ENCODE measurements at places on chromosomes 5 and 9.

DNA sequence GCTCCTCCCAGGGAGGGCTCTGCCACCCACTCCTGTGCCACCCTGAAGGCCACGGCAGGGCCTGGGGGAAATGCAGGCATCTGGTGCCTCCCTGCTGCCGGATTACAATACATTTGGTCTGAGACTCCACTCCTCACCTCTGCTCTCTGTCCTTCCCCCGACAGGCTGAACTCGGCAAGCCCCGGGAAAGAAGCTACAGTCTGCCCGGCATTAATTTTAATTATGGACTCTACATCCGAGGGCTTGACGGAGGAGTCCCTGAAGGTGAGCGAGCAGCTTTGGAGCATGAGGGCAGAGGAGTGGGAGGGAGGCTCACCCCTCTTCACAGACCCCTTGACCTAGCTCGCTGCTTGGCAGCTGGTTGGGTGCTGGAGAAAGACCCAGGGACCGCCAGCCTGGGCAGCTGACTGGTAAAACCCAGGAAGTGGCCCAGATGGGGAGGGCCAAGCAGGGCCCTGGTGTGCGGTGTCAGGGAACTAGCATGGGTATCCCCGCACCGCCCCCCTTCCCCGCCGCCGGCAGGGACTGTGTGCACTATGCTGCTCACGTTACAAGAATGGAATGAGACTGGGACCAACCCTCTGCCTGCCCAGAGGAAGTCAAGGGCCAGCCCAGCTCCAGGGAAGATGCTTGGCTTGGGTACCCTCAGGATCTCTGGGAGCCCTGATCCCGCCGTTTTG is 83.7 kb upstream of the BARHL1 start:
- no peak for DNase-seq

- peak; percentile 41 for DNase-seq
Measured at GRCh38 chr5:140114341-140115185, 654 bp downstream of the PURA start.

DNA sequence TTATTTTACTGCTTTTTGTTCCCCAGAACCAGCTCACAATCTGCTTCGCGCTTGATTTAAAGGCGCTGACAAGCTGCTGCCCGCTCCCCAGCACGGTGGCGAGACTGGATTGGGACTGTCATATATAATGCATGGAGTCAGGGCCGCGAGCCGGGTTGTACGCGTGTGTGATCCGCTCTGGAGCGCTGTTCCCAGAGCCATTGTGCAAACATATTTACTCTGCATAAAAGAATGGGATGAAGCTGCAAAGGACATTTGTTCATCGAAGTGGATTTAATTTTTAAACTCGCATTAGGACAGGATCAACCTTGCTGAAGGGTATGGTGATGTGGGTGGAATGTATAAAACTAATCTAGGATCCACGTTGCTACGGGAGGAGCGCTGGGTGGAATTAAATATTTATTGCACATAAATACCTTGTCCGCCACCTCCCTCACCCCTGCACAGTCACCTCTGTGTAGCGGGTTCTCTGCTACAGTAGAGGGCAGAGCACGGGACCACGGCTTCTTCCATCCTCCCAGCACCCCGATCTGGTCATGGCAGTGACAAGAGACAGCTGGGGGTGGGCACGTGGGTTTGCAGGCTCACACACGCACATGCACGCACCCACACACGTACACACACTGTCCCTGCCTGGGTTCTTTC is 18.1 kb upstream of the FCN1 start:
- DNase-seq = no peak

DNA sequence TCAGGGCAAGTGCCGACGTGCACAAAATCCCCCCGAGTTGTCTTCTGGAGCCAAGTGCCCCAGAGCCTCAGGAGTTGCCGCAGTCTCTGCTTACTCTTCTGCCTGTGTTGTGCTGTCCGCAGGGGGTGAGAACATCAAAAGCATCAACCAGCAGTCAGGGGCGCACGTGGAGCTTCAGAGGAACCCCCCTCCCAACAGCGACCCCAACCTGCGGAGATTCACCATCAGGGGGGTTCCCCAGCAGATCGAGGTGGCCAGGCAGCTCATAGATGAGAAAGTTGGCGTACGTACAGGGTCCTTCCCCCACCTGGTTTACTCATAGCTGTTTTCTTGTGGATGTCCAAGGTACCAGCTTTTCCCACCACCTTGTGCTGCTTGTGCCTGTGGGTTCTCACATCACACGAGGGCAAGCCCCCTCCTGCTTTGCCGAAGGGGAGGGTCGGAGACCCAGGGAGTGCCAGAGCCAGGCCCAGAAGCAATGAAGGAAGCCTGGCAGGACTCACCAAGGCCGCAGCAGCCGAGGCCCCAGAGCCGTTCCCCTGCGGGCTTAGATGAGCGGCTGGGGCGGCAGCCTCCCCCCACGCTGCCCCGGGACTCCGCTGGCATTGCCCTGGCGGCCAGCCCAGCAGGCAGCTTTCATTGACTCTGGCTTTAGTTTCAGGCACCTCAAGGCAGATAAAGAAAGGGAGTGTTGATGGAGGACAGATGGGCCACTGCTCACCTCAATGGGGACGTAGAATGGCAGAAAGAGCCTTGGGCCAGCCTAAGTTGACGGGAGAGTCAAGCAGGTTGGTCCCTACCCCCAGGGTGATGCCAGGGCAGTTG is 33.7 kb upstream of the PRDM12 start:
- DNase-seq = no peak

DNA sequence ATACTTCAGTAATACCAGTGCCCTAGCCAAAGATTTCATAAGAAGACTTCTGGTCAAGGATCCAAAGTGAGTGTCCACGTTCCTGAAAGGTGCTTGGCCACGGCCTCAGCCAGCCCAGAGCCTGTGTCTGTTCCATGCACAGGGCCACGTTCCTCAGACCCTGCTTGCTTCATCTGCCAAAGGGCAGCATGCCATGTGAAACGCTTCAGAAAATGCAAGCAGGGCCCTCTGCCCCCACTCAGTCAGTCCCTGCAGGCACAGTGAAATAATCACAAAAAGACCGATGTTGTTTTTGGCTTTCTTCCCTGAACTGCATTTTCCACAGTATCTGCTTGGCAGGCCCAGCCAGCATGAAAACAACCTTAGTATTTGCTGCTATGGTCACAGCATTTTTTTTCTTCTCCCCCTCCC is 85.5 kb upstream of the CTSL start:
- no peak for DNase-seq

GRCh38 chr5:80054682-80055081 is 19.5 kb downstream of the THBS4 start:
- DNase-seq = no peak

DNA sequence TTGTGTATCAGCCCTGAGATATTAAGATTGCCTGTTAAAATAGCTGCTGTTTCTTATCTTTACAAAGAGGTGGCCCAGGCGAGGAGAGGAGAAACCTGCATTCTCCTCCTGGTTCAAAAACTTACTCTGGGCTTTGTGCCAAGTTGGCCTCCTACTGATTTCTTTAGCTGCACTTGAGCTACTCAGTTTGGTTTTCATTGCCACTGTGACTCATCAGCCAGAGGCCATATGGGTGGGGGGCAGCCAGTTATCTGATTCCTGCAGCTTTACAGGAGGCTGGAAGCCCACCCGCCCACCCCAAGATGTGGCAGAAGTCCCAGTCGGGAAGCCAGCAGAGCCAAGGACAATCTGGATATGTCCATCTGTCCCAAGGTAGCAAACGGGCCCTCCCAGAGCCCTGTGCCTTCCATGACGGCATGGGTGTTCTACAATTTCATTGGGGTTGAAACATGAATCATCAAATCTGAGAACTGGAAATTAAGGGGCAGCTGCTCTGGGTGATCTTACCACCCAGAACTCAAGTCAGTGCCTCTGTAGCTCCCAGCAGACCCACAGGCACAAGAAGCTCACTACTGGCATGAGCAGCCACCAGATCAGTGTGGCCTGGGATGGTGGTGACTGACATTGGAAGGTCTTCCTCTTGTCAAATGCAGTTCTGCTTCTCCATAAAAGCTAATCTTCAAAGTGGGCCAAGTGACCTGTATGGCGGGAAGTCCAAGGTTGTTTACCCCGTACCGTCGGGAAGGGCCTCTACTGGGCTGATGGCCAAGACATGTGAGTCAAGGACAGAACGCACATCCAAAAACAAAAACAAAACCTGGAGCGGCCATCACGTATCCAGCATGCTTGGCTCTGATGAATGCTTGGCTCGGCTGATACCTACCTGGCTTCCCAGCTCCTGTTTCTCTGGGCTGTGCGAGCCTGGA is 15.6 kb downstream of the FCN2 start:
- no peak for DNase-seq

DNA sequence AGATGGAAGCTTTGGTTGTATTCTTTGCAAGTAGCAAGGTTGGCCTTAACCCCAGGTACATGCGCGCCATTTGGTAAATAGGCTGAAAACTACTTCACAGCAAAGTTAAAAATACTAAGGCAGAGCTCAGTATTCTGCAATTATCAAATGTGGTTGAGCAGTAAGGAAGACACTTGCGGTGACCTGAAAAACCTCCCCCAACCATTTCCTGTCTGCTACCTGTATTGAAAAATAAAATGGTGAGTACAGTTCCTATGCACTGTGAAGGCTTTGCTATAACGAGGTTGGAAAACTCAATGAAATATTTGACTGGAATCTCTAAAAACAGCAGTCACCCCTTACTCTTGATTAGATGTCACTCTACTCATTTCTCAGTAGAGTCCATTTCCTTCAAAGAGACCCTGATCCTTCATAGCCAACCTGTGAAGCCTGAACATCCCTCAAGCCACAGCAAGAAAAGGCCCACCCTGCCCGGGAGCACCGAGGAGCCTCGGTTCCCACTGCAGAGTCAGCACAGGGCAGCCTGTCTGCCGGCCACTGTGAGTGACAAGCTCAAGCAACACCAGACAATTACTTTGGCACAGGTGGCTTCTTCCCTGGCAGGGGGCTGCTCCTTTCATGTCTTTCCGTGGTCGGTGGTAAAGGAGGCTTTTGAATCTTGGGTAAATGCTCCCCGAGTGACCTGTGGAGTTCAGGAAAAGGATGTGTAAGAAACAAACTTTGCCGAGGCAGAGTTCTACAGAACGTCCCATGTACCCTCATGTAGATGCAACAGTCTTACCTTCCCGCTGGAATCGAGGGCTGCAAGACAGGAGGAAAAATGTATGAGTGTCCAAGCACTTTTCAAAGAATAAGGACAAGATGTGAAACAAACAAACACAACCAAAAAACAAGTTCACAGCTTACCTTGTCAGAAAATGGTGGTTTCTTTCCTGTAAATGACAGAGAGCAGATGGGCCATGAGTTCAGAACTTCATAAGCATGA is 29.6 kb downstream of the C5orf58 start:
- peak; percentile 75 for DNase-seq

GRCh38 chr9:76891874-76892273 is 14.0 kb downstream of the PRUNE2 start:
- no peak for DNase-seq

DNA sequence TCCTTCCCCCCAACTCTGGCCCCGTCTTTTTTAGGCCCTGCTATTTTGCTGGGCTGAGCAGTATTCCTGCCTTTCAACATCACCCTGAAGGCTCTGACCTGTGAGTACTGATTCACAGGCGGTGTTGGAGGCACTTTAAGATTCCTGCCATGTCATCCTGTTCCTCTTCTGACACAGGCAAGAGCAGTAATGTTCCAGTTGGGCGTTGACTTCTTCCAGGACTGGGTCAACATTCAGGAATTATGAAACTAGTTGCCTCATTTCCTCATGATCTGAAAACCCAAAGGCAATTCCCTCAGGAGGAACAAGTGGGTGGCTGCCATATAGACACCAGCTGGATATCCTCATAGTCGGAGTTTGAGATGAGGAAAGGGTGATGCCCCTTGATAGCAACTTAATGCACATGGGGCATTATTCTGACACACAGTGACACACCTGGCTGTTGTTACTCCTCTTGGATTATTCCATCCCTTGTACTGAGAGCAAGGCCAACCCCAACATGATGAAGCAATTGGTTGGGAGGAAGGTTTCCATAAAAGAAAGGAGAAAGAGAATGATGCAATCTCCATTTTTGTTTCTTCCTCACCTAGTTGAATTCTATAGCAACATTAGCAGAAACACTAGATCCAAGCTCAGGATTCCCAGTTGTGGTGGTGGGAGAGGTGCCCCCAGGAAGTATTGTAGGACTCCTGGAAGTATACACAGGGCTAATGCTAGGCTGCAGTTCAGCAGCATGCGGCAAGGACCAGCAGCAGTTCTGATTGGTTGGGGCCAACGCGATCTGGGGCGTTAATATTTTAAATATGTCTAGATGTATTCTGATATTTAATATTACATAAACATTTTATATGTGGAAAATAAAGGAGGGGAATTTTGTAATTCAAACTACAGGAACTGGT is 19.6 kb upstream of the GLRX start:
- DNase-seq = no peak

- no peak for DNase-seq
Measured at GRCh38 chr5:176809544-176810080, 747 bp upstream of the UNC5A start.

DNA sequence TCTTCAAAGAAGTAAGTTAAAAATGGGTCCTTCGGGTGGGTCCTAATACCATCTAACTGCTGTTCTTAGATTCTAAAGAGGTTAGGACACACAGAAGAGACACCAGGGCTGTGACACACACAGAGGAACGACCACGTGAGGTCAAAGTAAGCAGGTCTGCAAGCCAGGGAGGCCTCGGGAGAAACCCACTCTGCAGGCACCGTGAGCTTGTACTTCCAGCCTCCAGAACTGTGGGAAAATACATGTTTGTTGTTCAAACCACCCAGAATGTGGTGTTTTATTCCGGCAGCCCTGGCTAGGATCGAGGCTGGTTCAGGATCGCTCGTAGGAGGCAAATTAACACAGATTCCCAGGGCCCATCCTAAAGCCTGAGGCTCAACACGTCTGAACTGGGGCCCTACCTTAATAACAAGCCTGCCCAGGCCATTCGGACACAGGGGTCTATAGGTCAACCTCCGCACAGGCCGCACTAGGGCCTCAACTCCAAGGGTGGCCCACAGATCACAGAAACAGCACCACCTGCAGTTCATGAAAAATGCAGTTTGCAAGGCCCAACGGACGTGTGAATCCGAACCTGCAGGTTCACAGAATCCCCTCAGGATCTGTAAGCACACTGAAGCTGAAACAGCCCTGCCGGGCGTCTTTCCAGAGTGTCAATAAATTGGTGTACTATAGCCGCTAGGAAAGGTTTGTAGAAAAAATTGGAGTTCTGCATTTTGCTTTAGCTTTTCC is 7.1 kb downstream of the MED10 start:
- DNase-seq = no peak

GRCh38 chr9:131836607-131837315 is 96.9 kb upstream of the RAPGEF1 start:
- no peak for DNase-seq

DNA sequence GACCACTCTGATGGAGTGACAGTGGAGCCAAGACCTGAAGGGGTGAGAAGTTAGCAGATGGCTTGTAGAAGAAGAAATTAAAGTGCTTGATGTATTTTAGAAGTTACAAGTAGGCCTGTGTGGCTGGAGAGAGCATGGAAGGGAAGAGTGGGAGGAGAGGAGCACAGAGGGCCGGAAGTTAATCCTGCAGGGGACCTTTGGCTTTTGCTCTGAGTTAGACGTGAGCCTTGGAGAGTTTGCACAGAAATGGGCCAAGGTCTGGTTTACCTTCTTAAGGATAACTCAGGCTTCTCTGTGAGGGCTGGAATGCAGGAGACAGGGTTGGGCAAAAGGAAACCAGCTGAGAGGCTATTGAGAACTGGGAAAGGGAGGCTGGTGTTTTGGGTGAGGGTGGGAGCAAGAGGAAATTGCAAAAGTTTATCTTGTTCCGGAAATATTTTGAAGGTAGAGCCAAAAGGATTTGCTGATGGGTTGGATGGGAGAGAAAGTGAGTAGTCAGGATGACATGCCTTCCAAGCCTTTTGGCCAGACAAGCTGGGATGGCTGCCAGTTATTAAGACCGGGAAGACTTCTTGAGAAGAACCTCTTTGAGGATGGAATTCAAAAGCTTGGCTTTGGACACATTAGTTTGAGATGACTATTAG is 17.5 kb upstream of the F2RL1 start:
- DNase-seq = no peak
